ENCODE measurements at places on chromosomes 13 and 19.

- no peak for DNase-seq
These were observed 560.8 kb upstream of the NBEA start for GRCh38 chr13:34381228-34381627.

- DNase-seq = peak; percentile 79
These were observed 15.1 kb upstream of the CEACAM4 start for GRCh38 chr19:41641879-41642485.

DNA sequence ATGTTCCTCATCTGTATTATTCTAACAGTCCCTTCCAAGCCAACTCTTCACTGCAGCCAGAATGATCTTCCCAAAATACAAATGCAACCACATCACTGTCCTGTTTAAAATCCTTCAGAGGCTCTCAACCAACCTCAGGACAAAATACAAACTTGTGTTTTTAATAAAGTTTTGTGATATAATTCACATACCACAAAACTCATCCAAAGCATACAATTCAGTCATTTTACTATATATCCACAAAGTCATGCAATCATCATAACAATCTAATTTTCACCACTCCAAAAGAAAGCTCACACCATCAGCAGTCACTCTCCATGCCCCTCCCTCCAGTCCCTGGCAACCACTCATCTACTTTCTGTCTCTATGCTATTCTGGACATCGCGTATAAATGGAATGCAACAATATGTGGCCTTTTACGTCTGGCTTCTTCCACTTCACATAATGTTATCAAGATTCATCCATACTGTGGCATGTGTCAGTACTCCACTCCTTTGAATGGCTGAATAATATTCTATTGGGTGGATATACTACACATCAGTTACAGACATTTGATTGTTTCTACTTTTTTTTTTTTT, 81.7 kb upstream of the DOCK9 start:
- no peak for DNase-seq

- no peak for DNase-seq
These were observed 197.7 kb downstream of the ZNF737 start for GRCh38 chr19:20367811-20368294.

GRCh38 chr19:45451131-45451849, 16.5 kb upstream of the FOSB start:
- peak; percentile 45 for DNase-seq

GRCh38 chr19:38707512-38708114, 36.7 kb downstream of the CAPN12 start:
- no peak for DNase-seq

DNA sequence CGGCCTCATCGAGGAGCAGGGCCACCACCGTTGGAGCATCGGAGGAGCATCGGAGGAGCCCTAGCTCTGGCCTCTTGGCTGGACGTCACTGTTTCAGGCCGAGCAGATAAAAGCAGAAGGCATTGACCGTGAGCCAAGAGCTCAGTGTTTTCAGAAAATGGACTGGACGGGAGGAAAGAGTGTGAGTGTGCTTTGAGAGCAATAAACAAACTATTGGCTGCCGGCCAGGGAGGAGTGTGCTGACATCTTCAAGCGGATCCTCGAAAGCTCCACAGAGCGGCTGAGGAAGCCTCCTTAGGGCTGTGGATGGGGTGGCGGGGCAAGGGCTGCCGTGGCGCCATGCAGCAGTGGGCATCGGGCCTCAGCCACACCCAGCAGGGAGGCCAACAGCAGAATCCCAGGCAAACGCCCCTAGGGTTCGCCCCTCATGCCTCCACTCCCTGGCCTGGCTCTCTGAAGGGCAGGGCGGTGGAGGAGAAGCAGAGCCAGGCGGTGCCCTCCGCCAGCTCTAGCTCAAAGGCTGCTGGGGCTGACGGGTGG, 41.8 kb downstream of the IRS2 start:
- no peak for DNase-seq
